ENCODE measurements at places on chromosomes 11 and 22. TPM values are rescaled to one million over a fixed set of nuclear protein-coding genes. Genes with fewer than 3 reads are reported as not detected.
A peak's percentile ranks its signal among the peaks of the same experiment; 100 is the strongest.

DNA sequence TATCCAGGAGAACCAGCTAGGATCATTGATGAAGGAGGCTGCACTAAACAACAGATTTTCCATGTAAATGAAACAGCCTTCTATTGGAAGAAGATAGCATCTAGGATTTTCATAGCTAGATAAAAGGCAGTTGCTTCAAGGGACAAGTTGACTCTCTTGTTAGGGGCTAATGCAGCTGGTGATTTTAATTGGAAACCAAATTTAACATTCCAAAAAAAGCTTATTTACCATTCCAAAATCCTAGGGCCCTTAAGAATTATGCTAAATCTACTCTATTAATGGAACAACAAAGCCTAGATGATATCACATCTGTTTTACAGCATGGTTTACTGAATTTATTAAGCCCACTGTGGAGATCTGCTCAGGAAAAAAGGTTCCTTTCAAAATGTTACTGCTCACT, 66.5 kb upstream of the GRK2 start:
- H3K4me1 ChIP-seq = peaks cover 22% of the 10 kb centered on the region
- no peak for DNase-seq
- H3K27ac ChIP-seq = no peak overlapping the region

The LRRC10B gene
- total RNA-seq = 1.0 TPM

- no peak overlapping the region for H3K4me3 ChIP-seq
- no peak overlapping the region for H3K27ac ChIP-seq
- no peaks in the 10 kb centered on the region for H3K4me1 ChIP-seq
- no peaks in the 10 kb centered on the region for H3K27me3 ChIP-seq
Observed at GRCh38 chr11:60168306-60168705, 14.6 kb downstream of the MS4A6A start.

GRCh38 chr11:19800714-19801519, 88.3 kb downstream of the NAV2 start:
- no peak overlapping the region for H3K4me3 ChIP-seq
- H3K27me3 ChIP-seq = no peaks in the 10 kb centered on the region
- no peaks in the 10 kb centered on the region for H3K36me3 ChIP-seq
- DNase-seq = no peak
- no peak overlapping the region for H3K27ac ChIP-seq
- H3K4me1 ChIP-seq = no peaks in the 10 kb centered on the region

The GGTLC3 gene
- not detected for total RNA-seq

DNA sequence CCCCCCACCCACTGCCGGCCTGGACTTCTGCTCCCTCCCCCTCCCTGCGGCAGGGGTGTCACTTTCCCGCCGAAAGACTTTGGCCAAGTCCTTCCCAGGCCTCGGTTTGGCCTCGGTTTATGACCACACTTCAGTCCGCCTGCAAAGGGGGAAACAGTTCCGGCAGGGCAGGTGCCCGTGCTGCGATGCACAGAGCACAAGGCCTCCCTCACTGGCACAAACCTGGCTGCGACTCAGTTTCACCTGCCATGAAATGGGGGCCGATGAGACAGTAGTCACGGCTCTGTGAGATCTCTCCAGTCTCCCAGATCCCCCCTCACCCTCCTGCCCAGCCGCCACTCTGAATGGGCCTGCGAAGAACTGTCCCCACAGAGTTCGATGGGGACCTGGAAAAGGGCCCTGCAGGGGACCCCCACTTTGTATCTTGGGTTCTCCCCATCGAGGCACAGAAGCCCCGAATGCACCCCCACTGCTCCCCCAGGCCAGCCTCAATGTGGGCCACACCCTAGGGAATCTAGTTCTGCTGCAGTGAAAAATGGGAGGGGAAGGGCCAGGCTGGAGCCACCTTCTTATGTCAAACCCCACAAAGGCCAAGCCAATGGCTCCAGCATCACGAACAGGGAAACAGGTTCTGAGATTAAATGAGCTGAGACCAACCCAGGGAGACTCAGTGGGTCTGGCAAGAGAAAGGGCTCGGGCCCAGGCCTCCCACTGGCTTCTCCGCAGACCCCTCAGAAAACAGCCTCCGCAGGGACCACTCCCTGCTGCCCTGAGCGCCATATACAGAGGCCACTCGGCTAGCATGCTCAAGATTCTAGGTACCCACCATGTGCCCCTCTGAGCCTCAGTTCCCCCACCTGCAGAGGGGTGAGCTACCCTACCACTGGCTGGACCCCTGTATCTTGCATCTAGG, 29.0 kb downstream of the ARVCF start:
- H3K27ac ChIP-seq = no peak overlapping the region
- no peaks in the 10 kb centered on the region for H3K27me3 ChIP-seq
- H3K4me1 ChIP-seq = peaks cover 5% of the 10 kb centered on the region
- DNase-seq = no peak
- no peak overlapping the region for H3K4me3 ChIP-seq
- H3K36me3 ChIP-seq = no peaks in the 10 kb centered on the region

- DNase-seq = peak; percentile 85
- H3K27me3 ChIP-seq = no peaks in the 10 kb centered on the region
- H3K27ac ChIP-seq = no peak overlapping the region
- H3K36me3 ChIP-seq = peaks cover 20% of the 10 kb centered on the region
Observed at GRCh38 chr11:34468209-34468841, 29.6 kb downstream of the CAT start.

The NAALAD2 gene
- not detected for total RNA-seq

DNA sequence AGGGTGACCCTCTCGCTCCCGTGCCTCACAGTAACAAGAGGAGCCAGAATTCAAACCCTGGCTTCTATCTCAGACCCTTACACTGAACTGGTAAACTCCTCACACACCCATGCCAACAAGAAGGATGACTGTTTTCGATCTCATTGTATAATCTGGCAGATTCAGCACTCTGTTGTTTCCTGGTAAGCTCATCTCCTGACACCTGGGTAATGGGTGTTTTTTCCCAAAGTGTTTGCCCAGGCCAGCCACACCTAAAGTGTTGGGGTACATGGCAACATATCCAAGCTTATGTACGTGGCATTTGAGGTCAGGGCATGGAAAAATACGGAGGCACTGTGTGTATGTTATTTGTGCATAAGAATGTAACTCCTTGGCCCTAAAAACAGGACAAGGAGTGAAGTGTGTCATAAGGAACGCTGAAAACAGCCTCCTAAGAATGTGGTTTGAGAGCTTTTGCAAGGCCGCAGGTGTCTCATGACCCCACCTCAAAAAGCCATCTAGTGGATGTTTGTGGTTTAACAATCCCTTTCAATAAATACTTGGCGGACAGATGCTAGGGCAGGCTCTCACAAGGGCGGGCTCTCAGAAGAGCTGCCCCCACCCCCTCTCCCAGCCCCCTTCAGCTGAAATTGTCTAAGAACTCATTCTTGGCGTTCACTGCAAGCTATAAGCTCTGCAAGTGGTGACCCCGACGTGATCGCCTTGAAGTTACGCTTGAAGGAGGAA, at the start of gene MS4A15:
Gene MS4A15 (plus strand): TSS at position 561 of the 726 bp plus-strand sequence. CDS start 6,867 bp downstream, outside the sequence.
- no peaks in the 10 kb centered on the region for H3K36me3 ChIP-seq
- H3K4me3 ChIP-seq = no peak within 1 kb of the TSS
- peak; percentile 82 for DNase-seq
- H3K27me3 ChIP-seq = no peaks in the 10 kb centered on the region
- H3K27ac ChIP-seq = no peak within 1 kb of the TSS

The KIAA1671 gene
- total RNA-seq = not detected

The SMIM38 gene
- total RNA-seq = 0.47 TPM

DNA sequence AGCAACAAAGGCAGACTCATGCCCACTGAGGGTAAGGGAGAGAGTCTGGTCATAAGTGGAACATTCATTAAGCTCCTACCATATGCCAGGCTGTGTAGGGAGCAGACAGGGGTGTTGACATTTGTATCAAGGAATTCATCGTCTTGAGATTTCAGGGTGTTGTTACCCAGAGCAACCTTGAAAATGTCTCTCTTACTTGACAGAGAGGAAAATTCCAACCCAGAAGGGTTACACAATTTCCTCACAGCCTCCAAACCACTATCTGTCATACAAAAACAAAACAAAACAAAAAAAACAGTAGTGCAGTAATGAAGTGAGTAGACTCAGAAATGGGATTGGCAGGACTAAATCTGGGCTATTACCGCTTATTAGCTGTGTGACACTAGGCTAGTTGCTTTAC, 113.2 kb downstream of the MIAT start:
- no peaks in the 10 kb centered on the region for H3K36me3 ChIP-seq
- no peak overlapping the region for H3K4me3 ChIP-seq
- H3K4me1 ChIP-seq = no peaks in the 10 kb centered on the region
- no peak for DNase-seq
- H3K27me3 ChIP-seq = no peaks in the 10 kb centered on the region

- no peaks in the 10 kb centered on the region for H3K36me3 ChIP-seq
- H3K27me3 ChIP-seq = no peaks in the 10 kb centered on the region
- no peak overlapping the region for H3K4me3 ChIP-seq
Observed at GRCh38 chr11:93646399-93646798, 15.1 kb upstream of the CEP295 start.

The NLRP10 gene
- total RNA-seq = not detected

GRCh38 chr22:44085743-44086270, 61.7 kb downstream of the PARVB start:
- no peak overlapping the region for H3K4me3 ChIP-seq
- no peaks in the 10 kb centered on the region for H3K4me1 ChIP-seq
- no peak overlapping the region for H3K27ac ChIP-seq
- no peaks in the 10 kb centered on the region for H3K36me3 ChIP-seq
- DNase-seq = peak; percentile 83
- H3K27me3 ChIP-seq = no peaks in the 10 kb centered on the region

- H3K27me3 ChIP-seq = no peaks in the 10 kb centered on the region
- H3K4me3 ChIP-seq = no peak overlapping the region
- no peak for DNase-seq
- H3K36me3 ChIP-seq = no peaks in the 10 kb centered on the region
Observed at GRCh38 chr22:25419247-25420113, 145.0 kb upstream of the GRK3 start.

- no peak overlapping the region for H3K4me3 ChIP-seq
- H3K27me3 ChIP-seq = no peaks in the 10 kb centered on the region
- H3K27ac ChIP-seq = no peak overlapping the region
- no peak for DNase-seq
- H3K36me3 ChIP-seq = no peaks in the 10 kb centered on the region
- H3K4me1 ChIP-seq = no peaks in the 10 kb centered on the region
Observed at GRCh38 chr11:125170510-125171031, 6.0 kb downstream of the PKNOX2 start.

DNA sequence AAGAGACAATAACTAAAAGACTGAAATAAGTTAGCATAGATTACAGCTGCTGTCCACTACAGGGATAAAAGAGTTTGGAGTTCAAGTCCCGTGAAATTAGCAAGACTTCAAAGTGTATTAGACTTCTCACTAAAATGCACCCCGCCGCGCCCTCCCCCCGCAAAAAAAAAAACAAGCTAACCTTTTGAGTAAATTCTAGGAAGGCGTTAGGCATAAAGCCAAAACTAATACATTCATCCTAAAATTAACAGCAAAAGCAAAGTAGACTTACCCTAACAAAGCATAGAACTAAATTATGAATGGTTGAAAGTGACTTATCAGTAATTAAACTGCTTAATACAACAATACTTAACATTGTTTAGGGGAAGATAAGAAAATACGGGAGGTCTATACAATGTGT, 581.0 kb upstream of the CHORDC1 start:
- H3K27me3 ChIP-seq = 0 out of 2 replicates have a peak, but pooled peaks cover 2% of the 10 kb centered on the region
- DNase-seq = no peak
- no peak overlapping the region for H3K4me3 ChIP-seq
- H3K4me1 ChIP-seq = no peaks in the 10 kb centered on the region
- no peaks in the 10 kb centered on the region for H3K36me3 ChIP-seq

DNA sequence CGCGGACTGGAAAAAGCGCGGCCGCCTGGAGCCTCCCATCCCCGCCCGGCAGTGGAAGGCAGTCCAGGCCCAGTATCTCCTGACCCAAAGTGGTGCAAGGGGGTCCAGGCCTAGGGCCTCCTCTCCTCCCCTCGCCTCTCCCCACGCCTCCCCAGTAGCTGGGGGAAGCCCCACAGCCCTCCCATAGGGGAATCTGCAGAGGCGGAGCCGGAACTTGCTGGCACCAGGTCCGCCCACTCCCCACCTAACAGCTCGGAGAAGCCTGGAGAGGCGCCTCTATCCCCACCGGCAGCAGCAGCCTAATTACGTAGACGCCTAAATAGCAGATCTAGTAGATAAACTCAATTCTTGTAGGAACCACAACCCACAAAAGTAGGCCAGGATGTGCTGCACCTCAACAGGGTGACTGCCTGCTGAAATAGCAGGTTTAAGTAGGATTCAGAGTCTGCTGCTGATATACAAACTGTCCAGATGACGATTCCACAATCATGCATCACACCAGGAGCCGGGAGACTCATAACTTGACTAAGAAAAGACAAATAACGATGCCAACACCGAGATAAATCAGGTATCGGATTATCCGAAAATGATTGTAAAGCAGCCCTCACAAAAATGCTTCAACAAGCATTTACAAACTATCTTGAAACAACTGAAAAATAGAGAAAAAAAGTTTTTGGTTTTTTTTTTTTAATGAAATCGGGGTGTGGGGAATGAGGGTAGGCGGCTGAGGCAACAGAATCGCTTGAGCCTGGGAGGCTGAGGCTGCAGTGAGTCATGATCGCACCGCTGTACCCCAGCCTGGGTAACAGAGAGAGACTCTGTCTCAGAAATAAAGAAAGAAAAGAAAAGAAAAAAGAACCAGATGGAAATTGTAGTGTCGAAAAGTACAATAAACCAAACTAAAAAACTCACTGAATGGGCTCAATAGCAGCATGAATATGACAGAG, 11.4 kb upstream of the BRD1 start:
- no peaks in the 10 kb centered on the region for H3K36me3 ChIP-seq
- no peaks in the 10 kb centered on the region for H3K27me3 ChIP-seq
- no peak overlapping the region for H3K4me3 ChIP-seq
- H3K27ac ChIP-seq = no peak overlapping the region
- no peaks in the 10 kb centered on the region for H3K4me1 ChIP-seq
- no peak for DNase-seq

GRCh38 chr11:95363164-95363563, 132.2 kb upstream of the SESN3 start:
- no peak overlapping the region for H3K27ac ChIP-seq
- H3K27me3 ChIP-seq = no peaks in the 10 kb centered on the region
- DNase-seq = no peak
- H3K36me3 ChIP-seq = no peaks in the 10 kb centered on the region

DNA sequence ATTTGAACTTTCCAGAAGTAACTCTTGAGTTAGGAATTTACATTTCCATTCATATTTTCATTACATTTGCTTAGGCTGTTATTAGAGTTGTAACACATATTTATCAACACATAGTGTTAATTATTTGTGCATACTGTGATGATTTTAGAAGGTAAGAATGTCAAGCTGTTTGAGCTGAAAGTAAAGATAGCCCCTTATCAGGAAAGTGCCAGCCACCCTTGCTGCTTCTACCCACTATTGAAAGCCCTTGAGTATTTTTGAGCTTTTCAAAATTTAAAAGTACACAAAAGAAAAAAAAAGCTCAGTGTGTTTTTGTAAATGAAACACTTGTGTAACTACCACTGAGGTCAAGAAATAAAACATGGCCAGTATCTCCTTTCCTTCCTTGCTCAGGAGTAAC, 8.0 kb downstream of the APLP2 start:
- H3K4me1 ChIP-seq = peaks cover 4% of the 10 kb centered on the region
- H3K27me3 ChIP-seq = no peaks in the 10 kb centered on the region
- H3K36me3 ChIP-seq = no peaks in the 10 kb centered on the region
- no peak for DNase-seq
- no peak overlapping the region for H3K4me3 ChIP-seq

The H19 gene
- 65.5 TPM for total RNA-seq

The CAPN5 gene
- total RNA-seq = 0.07 TPM

GRCh38 chr22:20053407-20054033, 26.5 kb upstream of the DGCR8 start:
- H3K27me3 ChIP-seq = no peaks in the 10 kb centered on the region
- H3K27ac ChIP-seq = no peak overlapping the region
- no peaks in the 10 kb centered on the region for H3K4me1 ChIP-seq
- H3K36me3 ChIP-seq = peaks cover 8% of the 10 kb centered on the region
- H3K4me3 ChIP-seq = no peak overlapping the region
- no peak for DNase-seq

All from Karpas-422 (cell line).